Activated T-cell treated with anti-CD3 and anti-CD28 coated beads for 4 hours (primary cell): ENCODE measurements at places on chromosomes 13 and 19.

DNA sequence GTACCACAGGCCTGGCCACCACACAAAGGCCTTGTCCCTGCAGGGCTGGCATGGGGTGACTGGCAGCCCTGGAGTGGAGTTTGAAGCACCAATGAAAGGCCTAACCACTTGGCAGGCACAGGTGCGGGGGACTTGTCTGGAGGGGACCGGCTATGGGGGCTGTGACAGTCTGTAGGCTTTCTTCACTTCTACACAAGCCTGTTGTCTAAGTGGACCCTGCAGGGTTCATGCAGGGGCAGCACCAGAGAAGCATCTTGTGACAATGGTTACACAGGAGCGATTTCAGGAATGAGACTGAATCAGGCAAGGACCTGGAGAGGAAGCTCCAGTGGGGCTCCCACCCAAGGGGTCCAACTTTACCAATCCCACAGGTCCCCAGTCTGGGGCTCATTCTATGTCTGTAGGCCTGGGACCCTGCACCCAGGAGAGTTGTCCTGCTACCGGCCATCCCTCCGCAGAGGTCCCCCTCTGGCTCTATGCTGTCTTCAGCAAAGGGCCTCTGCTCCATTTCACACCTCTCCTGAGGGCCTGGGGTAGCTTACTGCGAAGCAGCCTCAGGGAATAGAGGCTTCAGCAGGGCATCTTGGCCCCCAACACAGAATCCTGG, 2.3 kb upstream of the ZNF837 start:
- no peak for DNase-seq

DNA sequence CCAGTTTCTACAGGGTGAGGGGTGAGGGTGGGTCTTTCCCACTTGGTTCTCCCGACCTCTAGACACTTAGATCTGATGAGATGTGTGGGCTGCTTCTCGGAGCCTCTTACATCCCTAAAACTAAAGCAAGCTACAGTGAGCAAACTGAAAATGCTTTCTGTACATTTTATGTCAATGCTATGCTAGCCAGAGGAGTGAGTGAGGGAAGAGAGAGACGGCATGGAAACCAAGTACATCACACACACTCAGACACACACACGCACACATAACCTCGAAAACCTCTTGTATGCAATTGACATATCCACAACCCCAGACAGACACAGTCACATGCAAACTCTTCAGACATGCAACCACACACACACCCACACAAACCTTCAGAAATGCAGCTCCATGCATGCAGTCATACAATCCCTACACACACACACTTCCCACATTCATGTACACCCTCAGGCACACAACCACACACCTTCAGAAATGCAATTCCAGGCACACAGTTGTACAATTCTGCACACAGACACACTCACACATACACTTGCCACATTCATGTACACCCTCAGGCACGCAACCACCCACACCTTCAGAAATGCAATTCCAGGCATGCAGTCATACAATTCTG, 1.4 kb downstream of the SLC1A6 start:
- no peak for DNase-seq

- no peak for DNase-seq
Measured at GRCh38 chr13:20580257-20580656, 13.3 kb downstream of the IFT88 start.

DNA sequence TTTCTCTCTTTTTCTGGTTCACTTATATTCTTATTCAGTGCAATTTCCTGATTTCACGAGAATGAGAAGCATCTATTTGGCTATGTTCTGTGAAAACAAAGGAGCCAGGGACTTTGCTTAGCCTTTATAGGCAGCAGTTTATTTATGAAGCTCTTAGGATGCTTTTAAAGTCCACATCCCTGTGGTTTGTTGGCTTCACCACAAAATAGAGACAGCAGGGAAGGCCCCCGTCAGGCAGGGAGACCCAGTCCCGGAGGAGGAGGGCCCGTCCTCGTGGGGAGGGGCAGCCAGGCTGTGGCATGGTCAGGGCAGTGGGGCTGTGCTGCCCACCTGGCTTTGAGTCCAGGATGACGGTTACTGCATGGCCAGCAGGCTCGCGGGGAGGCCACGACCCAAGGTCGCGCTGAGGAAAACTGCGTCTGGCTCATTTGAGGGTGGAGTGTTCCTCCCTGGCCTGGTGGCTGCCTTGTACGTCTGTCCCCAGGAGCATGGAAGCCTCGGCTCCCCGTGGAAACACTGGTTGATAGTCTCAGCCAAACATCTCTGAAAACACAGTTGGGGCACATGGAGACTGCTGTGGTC, 92.7 kb downstream of the ATP11A start:
- DNase-seq, result no peak

- DNase-seq, result no peak
Measured at GRCh38 chr19:1172353-1173158, 1.5 kb downstream of the SBNO2 start.

DNA sequence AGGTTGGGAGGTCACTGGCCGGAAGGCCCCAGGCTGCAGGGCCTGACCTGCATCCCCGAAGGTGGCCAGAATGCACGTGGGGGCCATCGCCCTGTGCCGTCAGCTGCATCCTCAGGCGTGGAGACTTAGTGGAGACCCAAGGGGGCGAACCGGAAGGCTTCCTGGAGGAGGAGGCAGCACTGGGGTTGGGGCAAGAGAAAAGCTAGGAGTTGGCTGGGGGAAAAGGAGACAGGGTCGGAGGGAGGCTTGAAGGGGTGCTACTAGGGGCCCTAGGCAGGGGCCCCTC, 1.4 kb upstream of the YJEFN3 start:
- no peak for DNase-seq

GRCh38 chr19:10290357-10290875, 664 bp downstream of the ICAM5 start:
- DNase-seq, result no peak

GRCh38 chr13:27053210-27053884, 118.3 kb downstream of the USP12 start:
- DNase-seq, result no peak

- DNase-seq, result no peak
Measured at GRCh38 chr19:17829855-17830566, 8.7 kb upstream of the INSL3 start.

GRCh38 chr13:101382701-101383100, 33.6 kb downstream of the NALCN start:
- no peak for DNase-seq

GRCh38 chr19:5016781-5017180, 47.9 kb downstream of the KDM4B start:
- no peak for DNase-seq

GRCh38 chr13:99031832-99032231, 54.0 kb upstream of the DOCK9 start:
- no peak for DNase-seq

DNA sequence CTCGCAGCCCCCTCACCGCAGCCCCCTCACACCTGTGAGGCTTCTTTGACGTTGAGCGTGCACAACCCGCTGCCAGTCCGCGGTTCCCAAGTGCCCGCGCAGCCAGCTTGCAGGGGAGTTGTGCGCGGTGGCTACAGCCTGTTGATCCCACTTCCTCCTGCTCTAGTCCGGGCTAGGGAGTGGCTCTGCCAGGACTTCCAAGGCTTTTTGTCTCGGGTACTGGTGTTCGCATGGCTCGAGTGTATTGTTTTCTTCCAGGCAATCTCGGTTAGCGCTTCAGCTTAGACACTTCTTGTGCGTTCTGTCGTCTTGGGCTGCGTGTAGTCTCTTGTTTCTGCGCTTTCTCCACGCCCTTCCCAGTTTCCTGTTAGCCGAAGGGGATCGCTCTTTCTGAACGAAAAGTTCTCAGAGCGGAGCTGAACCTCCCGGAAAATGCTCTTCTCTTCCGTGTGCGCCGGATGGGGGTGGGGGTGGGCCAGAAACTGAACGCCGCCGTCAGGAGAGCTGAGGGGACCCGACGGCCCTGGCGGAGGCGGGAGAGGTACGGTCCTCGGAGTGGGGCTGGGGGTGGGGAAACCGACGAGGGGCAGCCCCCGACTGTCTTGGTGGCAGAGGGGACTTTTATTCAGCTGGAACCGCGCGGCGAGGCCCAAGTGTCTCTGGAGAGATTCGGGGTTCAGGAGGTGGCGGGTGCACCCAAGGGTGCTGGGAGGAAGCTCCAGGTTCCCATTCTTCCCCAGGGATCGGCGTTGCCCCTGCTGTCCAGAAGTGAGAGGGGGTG, 697 bp upstream of the DGKH start:
- DNase-seq, result no peak

- DNase-seq, result no peak
Measured at GRCh38 chr13:109983447-109983846, 197.1 kb upstream of the IRS2 start.

DNA sequence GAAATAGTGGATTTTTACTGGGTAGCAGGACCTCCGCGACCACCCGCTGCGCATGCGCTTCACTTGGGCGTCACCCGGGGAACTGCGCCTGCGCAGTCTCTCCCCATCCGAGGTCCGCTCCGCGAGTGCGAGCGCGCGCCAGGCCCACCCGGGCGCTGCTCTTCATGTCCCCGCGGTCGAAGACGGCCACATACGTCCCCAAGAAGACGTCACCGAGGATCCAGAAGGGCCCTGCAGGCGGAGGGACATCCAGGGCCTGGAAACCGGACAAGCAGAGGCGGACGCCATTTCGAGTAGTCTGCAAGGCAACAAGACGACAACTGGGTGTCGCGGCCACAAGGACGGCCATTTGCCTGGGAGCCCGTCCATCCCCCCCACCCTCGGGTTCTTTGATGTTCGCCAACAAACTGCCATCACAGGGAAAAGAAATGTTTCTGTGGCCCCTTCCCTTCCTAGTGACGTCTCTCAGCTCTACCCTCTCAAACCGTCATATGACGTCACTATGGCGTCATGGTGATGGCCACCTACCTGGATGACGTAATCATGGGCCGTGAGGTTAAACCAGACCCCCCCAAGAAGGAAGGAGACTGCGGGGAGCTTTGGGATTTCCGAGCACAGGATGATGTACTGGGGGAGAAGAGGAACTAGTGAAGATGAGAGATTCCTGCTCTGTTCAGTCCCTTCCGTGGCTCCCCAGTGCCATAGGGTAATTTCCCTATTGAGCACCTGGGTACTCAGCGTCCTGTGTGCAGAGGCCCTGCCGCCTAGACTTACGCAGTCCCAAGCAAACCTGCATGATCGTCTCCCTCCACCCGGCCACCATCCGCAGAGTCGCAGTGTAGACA, 6.7 kb downstream of the NAPSA start:
- peak; percentile 71 for DNase-seq

DNA sequence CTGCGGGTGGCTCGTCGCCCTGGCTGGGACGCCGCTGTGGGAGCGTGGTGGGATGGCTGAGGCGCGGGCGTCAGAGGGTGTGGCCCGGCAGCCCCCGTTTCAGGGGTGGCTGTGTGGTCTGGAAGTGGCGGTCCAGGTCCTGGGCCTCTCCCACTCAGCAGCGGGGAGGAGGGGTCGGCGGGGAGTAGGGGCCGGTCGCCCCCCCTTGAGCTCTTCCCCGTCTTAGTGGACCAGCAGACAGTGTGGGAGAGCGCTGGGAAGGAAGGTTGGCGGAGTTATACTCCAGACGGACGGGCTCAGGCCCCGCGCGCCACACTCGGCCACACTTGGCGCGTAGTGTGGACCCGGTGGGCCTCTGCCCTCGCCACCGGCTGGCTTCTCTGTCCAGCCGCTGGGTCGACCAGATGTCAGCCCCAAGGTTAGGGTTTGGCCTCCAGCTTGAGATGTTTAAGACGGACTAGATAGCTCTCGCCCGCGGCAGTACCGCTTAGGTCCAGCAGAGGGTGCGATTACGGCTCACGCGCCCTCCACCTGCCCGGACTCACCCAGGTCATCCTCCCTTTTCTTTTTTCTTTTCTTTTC, 21.7 kb upstream of the ZNF429 start:
- peak; percentile 57 for DNase-seq

DNA sequence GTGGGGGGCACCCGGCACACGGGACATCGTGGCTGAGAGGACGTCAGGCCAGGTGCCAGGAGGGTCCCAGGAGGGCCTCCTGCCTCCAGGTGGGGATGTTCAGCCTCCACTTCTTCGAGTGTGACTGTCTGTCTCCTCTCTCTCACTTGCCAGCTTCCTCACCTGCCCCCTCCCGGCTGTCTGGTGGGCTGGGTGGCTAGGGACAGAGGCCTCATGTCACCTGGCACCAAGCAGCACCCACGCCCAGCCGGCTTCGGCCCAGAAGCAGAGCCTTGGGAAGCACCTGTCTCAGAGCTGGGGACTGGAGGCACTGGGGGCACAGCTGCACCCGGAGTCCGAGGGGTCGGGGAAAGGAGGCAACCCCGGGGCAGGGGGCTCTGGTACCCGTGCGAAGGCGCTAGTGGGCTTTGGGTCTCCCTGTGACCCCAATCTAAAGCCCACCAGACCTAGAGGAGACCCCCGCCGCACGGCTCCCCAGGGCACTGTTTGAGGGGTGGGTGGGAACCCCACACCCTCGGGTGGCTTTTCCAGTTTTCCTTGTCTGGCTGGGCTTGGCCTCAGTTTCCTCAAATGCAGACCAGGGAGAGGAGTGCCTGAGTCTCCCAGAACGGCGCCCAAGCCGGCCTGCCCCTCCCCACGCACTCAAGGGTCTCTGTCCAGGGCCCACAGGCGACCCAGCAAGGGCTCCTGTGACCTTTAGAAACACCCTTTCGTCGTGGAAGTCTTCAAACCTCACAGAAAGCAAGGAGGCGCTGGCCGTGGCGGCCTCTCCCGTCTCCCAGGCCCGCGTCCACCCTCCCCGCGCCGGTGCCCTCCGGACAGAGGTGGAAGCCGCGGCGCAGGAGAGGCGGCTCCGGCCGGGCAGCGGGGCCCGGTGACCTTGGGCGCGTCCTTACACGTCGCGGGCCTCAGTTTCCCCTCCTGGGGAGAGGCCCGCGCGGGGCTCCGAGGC, 664 bp upstream of the HCN2 start:
- no peak for DNase-seq

GRCh38 chr13:39148513-39148961, 110.3 kb downstream of the NHLRC3 start:
- DNase-seq, result no peak
